Effector memory CD8-positive, alpha-beta T cell (primary cell): ENCODE measurements at places on chromosomes 6 and 20.

GRCh38 chr6:155143029-155143577, 120.7 kb upstream of the CLDN20 start:
- DNase-seq: no peak

GRCh38 chr6:36650848-36651478, 27.6 kb upstream of the CDKN1A start:
- DNase-seq: no peak

GRCh38 chr20:52494244-52494643, 302.7 kb upstream of the ZFP64 start:
- DNase-seq: no peak

GRCh38 chr6:79600812-79601609, 30.1 kb upstream of the SH3BGRL2 start:
- DNase-seq: no peak

DNA sequence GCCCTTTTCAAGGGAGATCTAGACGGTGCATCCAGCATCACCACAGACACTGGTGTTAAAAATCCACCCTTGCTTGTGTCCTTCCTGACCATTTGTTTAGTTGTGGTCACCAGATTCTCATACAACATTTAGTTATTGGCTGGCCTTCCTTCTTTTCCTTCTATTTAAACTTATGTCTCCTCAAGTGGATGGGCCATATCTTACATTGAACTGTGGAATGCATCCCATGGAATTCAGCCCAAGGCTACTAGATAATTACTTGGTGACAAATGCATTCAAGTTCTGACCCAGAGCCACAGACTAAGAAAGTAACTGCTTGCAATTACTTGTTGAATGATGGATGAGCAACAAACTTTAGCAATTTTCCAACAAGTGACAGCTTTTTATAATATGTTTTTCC, 198.9 kb upstream of the SSTR4 start:
- DNase-seq: no peak

DNA sequence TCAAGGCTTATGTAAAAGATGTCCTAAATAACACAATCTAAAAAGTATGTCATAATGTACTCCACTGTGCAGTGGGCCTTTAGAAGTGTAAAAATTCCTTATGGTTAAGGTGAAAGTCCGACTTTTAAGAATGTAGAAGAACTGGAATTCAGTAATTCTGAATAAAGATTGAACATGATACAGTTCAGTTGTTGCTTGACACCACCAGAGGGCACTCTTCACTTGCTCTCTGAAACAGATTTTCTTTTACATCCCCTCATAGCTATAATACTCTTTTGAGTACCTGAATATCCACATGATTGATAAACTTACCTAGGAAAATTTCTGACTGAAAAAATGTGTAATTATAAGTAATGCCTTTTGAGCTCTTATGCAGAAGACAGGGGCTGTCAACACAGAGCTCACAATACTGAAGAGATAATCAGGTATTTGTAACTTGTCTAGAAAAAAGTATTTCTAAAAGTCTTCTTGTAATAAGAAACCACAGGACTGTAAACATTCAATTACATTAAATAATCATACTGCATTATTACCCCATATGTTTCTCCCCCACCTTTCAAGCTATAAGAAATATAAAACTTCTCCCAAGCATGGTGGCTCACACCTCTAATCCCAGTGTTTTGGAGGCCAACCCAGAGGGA, 92.1 kb downstream of the POPDC3 start:
- peak; percentile 12 for DNase-seq

DNA sequence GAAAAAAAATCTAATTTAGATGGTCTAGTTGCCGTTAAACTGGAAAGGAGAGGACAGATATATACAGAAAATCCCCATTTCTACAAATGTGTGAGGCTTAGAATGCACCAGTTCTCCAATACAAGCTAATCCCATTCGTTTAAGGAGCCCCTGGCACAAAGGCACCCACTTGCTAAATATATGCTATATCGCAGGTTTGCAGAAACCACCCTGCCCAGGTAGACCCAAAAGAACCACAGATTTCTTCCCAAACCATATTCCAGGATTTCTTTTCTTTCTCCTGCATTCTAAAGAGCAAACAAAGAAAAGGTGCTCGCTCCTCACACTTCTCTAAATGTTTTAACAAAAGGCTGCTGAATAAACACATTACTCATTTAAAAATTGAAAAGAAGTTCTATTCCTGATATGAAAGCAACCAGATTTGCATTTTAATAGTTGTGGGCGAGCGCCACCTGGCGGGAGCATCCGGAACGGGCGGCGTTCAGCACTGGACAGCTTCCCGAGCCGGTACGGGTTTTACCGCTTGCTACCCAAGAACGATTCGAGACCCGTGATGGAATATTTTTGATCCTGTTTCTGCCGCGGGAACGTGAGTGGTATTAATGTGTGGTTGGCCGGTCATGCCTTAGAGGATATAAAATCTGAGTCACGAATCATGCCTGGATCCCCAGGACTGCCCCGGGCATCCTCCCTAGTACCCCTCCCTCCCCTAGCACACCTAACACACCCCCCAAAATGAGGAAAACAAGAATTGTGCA, 2.1 kb downstream of the PTPRT start:
- DNase-seq: peak; percentile 18
